DMS79 (cell line): ENCODE measurements at places on chromosomes 6 and 20.

- no peak for DNase-seq
Measured at GRCh38 chr6:101777646-101778045, 384.1 kb downstream of the GRIK2 start.

DNA sequence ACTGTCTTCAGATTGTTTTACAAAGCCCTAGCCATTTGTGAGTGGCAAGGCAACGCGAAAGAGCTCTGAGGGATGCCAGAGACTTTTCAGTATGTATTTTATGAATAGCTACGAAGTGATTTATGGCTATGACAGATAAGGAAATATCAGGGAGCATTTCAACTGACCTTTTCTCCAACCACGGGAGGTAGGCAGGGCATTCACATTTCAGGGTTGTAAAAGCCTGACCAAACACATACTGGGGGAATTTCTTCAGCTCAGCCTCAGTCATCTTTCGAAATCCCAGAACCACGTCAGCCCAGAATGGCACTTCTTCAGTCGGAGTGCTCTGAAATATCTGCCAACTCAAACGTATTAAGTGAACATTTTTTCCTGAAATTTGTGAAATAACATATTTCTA lies 10.8 kb downstream of the DDO start:
- DNase-seq, result no peak

DNA sequence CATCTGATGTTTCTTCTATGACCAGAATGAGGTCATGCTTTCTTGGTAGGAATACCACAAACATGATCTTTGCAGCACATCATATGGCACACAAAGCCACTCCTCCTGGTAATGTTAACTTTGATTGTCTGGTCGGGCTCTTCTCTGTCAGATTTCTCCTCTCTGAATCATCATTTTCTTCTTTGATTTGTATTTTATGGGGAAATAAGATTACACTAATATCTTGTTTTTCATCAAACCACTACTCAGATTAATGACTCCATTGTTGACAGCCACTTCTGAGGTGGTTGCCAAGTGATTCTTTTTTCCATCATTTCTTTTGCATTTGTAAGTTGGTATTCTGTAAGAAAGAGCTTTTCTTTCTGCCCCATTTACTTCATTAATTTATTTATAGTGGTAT lies 29.5 kb downstream of the TRMT11 start:
- DNase-seq, result no peak

DNA sequence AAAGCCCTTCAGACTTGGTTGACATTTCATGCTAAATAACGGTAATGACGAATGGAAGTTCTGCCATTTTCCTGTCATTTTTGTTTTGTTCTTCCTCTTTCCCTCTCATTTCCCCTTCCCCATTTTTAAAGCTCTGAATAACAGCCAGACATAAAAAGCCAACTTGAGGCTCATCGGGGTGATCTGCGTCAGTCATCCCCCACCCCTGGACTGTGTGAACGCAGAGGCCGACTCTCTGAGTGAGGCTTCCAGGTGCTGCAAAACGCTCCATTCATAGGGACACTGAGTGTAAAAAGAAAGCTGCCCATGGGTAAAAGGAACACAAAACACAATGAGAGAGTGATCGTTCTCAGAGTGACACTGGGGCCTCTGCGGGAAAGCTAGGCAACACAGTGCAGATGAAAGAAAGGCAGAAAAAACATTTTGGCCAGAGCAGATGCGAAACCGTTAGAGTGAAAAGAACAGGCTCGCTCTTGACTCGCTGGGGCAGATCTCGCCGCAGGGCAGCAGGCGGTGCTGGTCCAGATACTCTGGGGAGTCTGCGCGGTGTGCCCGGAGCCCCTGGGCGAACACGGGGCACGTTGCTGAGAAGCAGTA lies 684.8 kb downstream of the QKI start:
- DNase-seq, result no peak

GRCh38 chr6:4192173-4192572 lies 56.8 kb upstream of the ECI2 start:
- DNase-seq, result no peak

DNA sequence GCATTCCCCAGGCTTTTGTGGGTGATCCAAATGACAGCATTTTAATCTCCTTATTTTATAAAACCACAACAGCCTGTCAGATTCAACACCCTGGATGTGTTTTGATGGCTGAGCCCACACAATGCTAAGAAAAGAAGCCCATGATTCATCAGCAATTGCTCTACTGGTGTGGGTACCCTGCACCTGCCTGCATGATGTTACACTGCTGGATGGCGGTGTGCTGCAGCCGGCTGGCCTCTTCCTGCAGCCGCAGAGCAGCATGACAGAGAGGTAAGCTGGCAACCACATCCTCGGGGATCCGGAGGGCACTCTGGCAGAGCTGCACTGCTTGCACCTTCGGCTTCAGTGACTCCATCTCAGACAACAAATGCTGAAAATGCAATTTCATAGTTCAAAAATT lies 327.5 kb downstream of the SYNE1 start:
- no peak for DNase-seq

DNA sequence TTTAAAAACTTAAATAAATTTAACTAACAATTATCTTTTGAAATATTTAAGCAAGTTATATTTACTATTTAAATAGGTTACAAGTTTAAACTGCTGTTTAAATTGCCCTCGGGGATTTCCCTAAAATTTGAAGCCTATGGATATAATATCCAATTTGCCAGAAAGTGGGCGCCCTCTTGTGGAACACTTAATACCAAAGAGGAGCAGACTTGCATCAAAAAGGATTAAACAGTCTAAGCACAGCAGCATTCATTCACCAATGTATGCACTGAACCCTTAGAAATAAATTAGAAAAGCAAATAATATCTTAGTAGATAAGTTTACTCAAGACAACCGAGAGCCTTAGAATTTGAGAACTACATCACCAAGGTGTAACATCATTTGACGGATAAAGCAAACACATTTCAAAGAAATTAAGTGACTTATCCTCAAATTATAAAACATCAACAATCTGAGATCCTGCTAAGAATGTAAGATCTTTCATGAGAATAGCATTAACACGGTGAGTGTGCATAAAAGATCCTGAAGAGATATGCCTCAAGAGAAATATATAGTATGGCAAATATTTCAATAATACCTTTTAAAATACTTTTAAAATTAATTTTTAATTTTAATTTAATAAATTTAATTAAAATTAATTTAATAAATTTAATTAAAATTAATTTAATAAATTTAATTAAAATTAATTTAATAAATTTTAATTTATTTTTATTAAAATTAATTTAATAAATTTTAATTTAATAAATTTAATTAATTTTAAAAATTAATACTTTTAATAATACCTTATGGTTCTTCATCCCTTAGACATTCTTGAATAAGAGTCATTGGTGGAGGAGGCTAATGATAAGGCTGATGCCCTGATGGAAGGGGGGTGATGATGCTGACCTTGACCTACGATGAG lies 11.5 kb upstream of the MEP1A start:
- no peak for DNase-seq

GRCh38 chr6:30981942-30982772 lies 1.4 kb upstream of the MUC21 start:
- DNase-seq, result no peak
